Keratinocyte (primary cell): ENCODE measurements at places on chromosomes 5 and 9. TPM values are rescaled to one million over a fixed set of nuclear protein-coding genes. Genes with fewer than 3 reads are reported as not detected.

GRCh38 chr9:108468364-108468763, 387.4 kb downstream of the ACTL7B start:
- no peak overlapping the region for H3K27ac ChIP-seq
- no peaks in the 10 kb centered on the region for H3K27me3 ChIP-seq
- H3K36me3 ChIP-seq = no peaks in the 10 kb centered on the region
- no peak overlapping the region for H3K4me3 ChIP-seq

DNA sequence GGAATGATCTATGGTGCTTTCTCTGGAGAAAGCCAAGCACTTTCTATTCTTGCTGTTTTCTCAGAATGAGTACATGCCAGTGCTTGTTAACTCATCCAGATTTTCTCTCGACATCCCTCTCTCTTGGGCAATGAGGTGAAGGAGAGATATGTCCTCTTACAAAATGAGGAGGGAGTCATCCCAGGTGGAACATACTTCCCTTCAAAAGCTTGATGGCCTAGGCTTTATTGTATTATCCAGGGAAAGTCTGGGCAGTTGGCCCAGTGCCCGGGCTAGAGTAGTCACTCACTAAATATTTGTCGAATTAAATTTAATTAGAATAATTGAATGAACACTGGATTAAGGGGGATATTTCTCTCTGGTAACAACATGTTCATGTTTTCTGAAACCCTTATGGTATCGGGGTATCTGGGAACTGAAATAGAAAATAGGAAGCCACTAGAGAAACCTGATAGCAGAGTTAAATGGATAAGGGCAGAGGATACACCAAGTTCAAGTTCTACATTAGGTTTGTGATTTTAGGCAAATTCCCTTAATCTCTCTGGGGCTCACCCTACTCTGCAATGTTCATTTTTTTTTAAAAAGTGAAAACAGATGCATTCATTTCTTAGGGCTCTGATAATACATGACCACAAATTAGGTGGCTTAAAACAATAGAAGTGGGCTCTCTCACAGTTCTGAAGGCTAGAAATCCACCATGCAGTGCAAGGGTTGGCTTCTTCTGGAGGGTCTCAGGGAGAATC, 99.6 kb downstream of the LIFR start:
- peaks cover 5% of the 10 kb centered on the region for H3K4me1 ChIP-seq
- H3K4me3 ChIP-seq = no peak overlapping the region
- no peaks in the 10 kb centered on the region for H3K27me3 ChIP-seq
- H3K36me3 ChIP-seq = no peaks in the 10 kb centered on the region

DNA sequence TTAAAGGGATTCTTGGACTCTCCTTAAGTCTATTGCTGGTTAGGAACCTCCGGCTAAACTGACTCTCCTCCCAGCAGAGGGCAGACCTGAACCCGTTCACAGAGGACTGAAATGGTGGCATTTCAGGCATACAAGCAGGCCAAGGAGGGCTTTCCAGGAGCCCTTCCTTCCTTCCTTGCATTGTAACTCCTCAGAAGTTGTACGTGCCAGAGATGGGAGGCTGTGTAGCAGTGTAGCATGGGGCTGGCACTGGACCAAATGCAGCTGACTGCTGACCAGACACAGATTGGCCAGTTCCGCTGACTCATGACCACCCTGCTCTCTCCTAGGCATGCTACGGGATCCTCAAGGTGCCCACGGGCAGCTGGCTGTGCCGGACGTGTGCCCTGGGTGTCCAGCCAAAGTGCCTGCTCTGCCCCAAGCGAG, 36.4 kb downstream of the JADE2 start:
- H3K27me3 ChIP-seq = no peaks in the 10 kb centered on the region
- no peaks in the 10 kb centered on the region for H3K4me1 ChIP-seq
- no peak overlapping the region for H3K4me3 ChIP-seq
- H3K36me3 ChIP-seq = peaks cover 44% of the 10 kb centered on the region
- H3K27ac ChIP-seq = no peak overlapping the region

GRCh38 chr5:10555277-10555684, 8.6 kb upstream of the ANKRD33B start:
- peaks cover 56% of the 10 kb centered on the region for H3K4me1 ChIP-seq
- H3K27me3 ChIP-seq = no peaks in the 10 kb centered on the region
- no peaks in the 10 kb centered on the region for H3K36me3 ChIP-seq
- H3K27ac ChIP-seq = no peak overlapping the region
- H3K4me3 ChIP-seq = no peak overlapping the region
- peak; percentile 26 for DNase-seq

DNA sequence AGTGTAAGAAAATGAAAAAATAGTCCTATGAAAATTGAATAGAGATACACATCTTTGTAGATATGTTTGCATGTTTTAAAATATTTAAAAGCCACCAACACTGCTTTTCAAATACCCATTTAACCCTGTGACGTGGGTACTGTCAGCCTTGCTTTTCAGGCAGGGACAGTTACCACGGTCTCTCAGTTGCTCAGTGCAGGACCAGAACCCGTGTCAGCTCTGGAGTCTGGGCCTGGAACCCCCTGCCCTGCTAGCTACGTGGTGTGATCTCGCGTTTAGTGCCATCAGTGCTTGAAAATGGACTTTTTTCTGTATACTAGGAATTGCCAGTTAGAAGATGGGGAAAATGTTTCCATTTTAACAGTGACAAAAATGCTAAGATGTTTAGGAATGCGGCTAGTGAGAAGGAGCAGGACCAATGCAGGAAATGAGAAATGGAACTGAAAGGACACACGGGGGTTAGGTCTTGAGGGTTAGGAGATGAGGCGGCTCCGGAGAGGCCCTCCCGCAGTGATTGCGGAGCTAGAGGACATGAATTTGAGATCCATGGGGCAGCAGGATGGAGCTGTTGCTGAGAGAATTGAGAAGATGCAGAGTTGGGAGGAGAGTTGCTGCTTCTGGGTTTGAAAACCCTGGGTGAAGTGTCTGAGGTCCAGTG, 13.7 kb downstream of the RNU6ATAC start:
- H3K4me1 ChIP-seq = peaks cover 15% of the 10 kb centered on the region
- no peak overlapping the region for H3K4me3 ChIP-seq
- no peaks in the 10 kb centered on the region for H3K27me3 ChIP-seq
- peaks cover 49% of the 10 kb centered on the region for H3K36me3 ChIP-seq
- no peak for DNase-seq

GRCh38 chr9:98673681-98674080, 35.1 kb downstream of the GABBR2 start:
- no peaks in the 10 kb centered on the region for H3K27me3 ChIP-seq
- no peak overlapping the region for H3K4me3 ChIP-seq

DNA sequence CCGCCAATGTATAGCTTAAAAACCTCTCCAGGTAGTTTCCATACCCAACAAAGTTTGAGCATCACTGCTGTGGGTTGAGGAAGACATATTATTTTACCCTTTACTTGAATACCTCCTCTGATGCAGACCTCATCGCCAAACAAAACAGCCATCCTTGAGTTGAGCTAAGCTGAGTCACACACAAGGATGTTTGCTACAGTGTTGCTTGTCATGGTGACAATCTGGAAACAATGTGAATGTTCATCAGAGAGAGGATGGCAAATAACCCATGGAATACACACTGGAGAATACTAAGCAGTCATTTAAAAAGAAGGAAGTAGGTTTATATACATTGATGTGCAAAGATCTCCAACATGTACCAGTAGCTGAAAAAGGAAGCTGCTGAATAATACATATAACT, 41.1 kb upstream of the TCF7 start:
- no peak overlapping the region for H3K27ac ChIP-seq
- H3K27me3 ChIP-seq = peaks cover 19% of the 10 kb centered on the region
- no peak for DNase-seq
- peaks cover 6% of the 10 kb centered on the region for H3K4me1 ChIP-seq
- H3K36me3 ChIP-seq = no peaks in the 10 kb centered on the region

GRCh38 chr9:114122136-114123027, 23.3 kb upstream of the KIF12 start:
- no peaks in the 10 kb centered on the region for H3K36me3 ChIP-seq
- no peak overlapping the region for H3K4me3 ChIP-seq
- H3K4me1 ChIP-seq = no peaks in the 10 kb centered on the region
- DNase-seq = no peak
- H3K27me3 ChIP-seq = peaks cover 36% of the 10 kb centered on the region

DNA sequence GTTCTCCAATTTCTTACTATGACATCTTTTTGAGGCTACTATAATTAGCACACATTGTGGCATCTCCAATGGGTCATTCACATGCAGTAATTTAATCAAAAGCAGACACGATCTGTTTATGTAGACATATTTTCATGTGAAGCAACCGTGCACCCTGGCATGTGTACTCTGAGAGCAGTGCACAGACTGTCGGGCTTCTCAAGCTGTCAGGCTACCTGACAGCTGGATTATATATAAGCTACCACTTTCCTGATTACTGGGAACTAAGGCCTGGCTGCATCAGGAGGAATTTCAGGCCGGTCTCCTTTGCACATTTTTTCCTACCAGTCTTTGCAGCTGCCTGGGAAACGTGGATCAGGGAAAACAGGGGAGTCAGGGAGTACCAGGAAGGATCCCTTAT, 197.5 kb downstream of the MAPKAP1 start:
- H3K27ac ChIP-seq = no peak overlapping the region
- no peaks in the 10 kb centered on the region for H3K27me3 ChIP-seq
- peaks cover 30% of the 10 kb centered on the region for H3K4me1 ChIP-seq
- DNase-seq = no peak

The CDX1 gene
- polyA plus RNA-seq = not detected in 3 replicates

The PCDHA7 gene
- polyA plus RNA-seq = 0.02 to 0.05 TPM (median 0.04 TPM) in 3 replicates

The TRPM3 gene
- 0.03 to 0.27 TPM (median 0.04 TPM) in 3 replicates for polyA plus RNA-seq

The HTR4 gene
- polyA plus RNA-seq = 0.03 to 0.09 TPM in 2 of 3 replicates, not detected in the other

The KLF9 gene
- polyA plus RNA-seq = 2.4 to 4.5 TPM (median 3.0 TPM) in 3 replicates
